NAMALWA (cell line): ENCODE measurements at places on chromosomes 6 and 20.

GRCh38 chr6:18741741-18742140 is 354.6 kb downstream of the RNF144B start:
- DNase-seq: no peak

- DNase-seq: peak; percentile 83
Measured at GRCh38 chr6:156564127-156564806, 212.9 kb upstream of the ARID1B start.

DNA sequence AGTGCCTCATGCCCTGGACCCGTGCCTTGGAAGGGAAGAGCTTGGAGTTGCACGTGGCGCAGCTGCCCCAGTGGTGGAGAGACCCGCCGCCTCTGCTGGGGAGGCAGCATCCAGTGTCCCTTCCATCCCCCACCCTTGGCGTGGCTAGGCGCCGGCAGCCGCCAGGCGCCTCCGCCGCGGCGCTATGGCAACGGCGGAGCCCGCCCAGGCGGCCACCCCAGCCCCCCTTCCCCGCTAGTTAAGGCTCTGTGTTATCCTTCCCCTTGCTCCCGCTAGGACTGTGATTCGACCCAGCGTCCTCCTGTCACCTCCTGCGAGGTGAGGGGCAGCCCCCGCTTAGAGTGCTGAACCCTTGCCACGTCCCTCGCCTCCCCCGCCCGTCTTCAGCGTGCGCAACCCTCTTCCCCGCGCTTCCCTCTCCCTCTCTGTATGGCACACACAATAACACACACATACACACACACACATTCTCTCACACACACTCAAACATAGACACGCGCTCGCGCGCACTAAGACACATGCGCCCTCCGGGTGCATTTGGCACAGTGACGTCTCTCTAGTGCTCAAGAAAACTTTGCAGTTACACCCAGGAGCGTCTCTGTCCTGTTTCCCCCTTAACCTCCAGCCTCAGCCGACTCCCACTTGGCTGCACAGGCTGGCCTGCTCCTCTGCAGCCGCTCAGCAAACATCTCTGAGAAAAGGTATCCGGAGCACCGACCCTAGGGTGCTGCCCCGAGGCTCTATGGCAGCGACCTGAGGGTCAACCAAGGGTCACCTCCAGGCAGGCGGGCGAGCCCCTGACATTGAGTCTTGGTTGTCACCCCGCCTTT is 8.5 kb downstream of the GRIK2 start:
- DNase-seq: no peak

DNA sequence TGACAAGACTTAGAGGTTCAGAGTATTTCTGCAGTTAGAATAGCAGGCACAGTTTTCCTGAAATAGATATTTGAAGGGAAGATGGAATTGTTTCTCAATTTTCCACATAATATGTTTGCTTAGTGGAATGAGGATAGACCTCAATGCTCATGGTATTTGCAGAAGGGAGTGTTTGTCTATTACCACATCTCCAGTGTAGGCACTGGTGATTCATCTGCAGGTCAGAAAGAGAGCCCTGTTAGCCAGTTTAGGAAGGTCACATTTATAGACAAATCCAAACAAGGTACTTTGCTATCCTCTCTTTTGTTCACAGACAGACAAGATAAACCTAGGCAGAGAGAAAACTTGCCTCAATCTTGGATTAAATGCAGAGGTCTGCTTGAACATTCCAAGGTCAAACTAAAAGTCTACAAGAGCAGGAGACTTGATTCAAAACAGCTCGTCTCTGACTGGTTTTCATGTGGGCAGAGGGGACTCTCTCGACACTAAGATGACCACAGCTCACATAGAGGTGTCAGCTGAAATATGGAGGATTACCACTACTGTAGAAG is 22.8 kb downstream of the ISM1 start:
- DNase-seq: no peak

DNA sequence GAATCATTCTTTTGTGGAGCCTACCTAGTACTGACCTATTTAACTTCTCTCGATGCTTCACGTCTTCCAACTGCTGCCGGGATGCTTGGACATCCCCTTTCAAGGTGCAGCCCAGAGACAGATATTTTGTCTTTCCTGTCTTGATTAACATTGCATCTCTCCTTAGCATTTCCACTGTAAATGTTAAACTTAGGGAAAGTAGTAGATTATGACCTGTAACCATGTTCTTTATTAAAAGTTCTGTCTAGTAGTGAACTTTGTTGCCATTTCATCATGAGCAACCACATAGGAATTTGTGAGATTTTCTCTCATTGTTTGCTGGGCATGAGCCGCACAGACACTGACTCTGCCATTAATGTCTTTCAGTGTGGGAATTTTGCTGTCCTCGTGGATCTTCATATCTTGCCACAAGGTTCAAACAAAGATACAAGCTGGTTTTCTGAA is 117.9 kb downstream of the JAG1 start:
- DNase-seq: no peak

DNA sequence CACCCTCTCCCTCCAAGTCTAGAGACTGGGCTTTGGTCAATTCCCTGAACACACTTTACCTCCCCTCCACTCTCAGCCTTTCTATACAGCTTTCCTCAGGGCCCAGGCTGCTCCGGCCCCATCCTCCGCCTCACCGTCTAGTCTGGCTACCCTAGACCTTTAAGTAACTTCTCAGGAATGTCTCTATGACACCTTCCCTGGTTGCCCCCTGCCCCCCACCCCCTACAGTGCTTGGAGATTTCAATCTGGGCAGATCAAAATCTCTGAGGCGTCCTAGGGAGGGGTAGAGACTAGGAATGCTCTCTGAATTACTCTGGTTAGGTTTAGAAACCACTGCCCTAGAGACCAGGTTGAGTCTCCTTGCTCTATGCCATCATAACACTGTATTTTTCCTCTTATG is 6.1 kb downstream of the UBE2J1 start:
- no peak for DNase-seq

- no peak for DNase-seq
Measured at GRCh38 chr6:164230259-164230658, 815.7 kb downstream of the QKI start.

GRCh38 chr20:62772990-62773844 is 23.1 kb upstream of the MRGBP start:
- DNase-seq: no peak

DNA sequence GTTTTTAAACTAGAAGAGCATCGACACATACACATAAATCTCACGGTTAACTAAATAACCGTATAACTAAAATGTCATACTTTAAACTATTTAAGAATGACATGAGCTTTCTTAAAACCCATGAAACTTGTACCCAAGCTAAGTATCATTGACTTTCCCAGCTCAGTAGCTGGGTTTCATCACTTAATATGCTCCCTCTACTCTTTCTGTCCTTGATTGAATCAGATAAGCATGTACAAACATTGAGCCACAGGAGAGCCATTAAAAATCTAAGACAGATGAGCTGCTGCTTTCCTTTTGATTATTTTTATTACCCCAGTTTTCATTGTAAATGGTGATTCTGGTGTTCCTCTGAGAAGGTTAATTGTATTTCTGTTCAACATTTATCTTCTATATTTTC is 115.8 kb downstream of the FOXO3 start:
- DNase-seq: no peak

DNA sequence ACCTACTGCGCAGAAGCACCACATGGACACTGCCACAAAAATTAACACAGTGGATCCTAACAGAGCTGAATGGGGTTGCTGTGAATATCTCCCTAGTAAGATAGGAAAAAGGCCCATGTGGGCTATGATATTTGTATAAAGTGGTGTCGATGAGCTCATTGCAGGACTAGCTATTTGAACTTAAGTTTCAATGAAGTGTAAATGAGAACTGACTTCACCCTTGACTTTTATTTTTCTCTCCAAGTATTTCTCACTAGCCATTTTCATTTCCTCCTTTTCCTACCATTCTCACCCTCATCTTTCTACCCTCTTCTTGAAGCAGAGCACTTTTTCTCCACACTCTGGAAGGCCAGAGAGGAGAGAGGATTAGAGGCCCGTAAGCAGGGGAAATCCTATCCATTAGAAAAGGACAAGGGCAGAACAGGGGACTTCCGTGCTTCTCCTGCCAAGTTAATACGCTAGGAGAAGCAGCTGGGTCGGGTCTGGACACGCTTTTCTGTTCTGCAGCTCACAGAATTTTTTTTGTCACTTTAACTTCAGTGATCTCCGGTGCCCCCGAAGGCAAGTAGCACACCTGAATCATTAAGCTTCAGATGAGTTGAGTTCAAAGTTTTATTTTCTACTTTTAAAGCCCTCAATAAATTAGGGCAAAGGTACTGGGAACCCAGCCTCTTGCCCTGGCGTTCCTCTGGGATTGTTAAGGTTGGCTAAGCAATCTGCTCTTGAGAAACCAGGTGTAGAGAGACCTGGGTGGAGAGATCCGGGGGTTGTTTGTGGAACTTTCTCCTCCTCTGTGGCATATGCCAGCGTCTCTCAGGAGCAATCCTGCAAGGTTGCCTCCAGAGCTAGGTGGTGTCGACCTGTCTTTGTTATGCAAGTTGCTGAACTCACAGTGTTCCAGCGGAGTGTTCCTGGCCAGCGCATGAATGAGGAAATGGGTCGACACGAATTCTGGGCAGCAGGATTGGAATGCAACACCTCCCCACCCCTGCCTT is 56.2 kb upstream of the ARID1B start:
- peak; percentile 48 for DNase-seq

DNA sequence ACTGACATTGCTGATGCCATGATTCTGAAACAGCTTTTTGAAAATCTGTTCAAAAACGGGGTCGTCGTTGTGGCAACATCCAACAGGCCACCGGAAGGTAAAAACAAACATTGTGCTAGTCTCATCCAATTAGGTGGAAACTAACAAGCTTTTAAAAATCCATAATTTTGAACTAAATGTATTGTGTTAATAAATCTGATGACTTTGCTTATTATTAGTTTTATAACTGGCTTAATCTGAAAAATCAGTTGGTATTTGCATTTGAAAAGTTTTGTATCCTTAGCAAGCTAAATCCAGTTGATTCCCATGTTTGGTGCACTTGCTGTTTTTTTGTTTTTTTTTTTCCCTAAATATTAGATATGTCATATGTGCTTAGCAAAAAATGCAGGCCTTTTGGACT is 71.4 kb downstream of the AFG1L start:
- no peak for DNase-seq

GRCh38 chr6:40841721-40842120 is 197.3 kb downstream of the UNC5CL start:
- DNase-seq: no peak

GRCh38 chr20:43431134-43431519 is 26.6 kb upstream of the SRSF6 start:
- no peak for DNase-seq

DNA sequence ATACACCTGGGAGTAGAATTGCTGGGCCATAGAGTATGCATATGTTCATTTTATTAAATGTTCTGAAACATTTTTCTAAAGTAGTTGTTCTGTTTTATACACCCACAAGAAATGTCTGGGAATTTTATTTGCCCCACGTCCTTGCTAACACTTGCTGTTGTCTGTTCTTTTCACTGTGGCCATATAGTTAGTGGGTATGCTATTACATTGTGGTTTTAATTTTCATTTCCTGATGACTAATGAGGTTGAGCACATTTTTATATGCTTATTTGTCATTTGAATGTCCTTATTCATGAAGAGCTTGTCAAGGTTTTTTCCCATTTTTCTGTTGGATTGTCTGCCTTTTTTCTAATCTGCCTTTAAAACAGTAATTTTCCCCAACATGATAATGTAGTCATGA is 41.5 kb upstream of the TGM3 start:
- no peak for DNase-seq

GRCh38 chr6:76495909-76496308 is 423.4 kb upstream of the IMPG1 start:
- peak; percentile 5 for DNase-seq

DNA sequence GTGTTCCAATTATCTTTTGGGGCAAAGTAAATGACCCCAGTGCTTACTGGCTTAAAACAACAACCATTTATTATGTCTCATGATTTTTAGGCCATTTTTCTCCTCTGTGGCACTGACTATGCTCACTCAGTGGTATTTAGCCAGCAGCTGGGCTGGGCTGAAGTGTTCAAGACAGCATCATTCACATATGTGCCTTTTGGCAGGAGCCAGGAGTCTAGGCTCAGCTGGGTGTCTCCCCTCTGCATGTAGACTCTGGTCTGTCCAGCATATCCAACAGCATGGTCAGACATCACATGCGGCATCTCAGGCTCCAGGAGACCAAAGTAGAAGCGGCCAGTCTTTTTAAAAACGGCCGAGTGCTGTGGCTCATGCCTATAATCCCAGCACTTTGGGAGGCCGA is 120.3 kb upstream of the TOP1 start:
- DNase-seq: no peak

- no peak for DNase-seq
Measured at GRCh38 chr6:63395381-63395780, 75.6 kb upstream of the LGSN start.

DNA sequence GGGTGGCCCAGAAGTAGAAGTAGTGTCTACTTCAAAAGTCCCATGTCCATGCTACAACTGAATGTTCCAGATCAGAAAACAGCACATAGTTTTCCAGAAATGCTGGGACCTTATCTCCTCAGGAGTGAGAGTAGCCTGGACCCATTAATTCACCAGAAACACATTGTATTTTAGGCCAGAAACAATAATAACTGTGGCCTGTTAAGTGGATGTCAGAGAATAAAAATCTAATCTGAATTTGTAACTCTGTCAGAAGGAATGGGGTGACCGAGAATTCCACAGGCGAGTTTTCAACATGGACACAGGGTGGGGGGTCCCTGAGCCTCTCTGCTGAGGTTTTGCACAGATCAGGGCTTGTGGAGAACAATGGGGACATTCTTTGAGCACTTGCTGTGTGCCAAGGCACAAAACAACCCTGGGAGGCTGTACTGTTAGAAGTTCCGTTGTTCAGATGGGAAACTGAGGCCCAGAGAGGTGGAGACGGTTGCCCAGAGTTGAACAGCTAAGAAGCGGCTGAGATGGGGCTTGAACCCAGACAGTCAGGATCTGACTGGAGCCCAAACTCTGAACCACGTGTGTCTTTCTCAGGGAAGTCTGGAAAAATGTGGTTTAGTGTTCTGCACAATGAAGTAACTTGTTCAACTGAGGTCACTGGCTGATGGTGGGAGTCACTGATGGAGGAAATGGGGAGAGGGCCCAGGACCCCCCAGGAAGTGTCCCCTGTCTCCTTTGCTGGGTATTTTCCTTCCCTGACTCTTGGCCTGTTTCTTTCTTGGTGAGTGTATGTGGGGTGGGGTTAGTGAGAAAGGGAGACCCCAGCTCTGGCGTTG is 44.2 kb downstream of the SNAI1 start:
- DNase-seq: no peak

DNA sequence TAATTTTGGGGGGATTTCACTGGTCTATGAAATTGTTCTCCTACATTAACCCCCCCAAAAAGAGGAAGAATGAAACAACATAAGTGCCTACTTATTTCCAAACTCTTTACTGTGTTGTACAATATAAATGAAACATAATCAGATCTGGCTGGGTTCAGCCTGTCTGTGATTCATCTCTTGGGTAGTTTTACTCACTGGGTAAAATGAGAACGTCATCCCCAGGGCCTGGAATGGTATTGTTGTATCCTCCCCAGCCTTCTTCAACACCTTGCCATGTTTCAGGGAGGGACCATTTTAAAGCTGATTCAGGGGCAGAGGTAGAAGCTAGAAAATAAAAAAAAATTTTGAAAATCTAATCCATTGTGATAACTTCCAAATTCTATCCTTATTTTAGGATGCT is 256.7 kb downstream of the PKHD1 start:
- DNase-seq: no peak
